ENCODE measurements at places on chromosomes 12 and 14.

DNA sequence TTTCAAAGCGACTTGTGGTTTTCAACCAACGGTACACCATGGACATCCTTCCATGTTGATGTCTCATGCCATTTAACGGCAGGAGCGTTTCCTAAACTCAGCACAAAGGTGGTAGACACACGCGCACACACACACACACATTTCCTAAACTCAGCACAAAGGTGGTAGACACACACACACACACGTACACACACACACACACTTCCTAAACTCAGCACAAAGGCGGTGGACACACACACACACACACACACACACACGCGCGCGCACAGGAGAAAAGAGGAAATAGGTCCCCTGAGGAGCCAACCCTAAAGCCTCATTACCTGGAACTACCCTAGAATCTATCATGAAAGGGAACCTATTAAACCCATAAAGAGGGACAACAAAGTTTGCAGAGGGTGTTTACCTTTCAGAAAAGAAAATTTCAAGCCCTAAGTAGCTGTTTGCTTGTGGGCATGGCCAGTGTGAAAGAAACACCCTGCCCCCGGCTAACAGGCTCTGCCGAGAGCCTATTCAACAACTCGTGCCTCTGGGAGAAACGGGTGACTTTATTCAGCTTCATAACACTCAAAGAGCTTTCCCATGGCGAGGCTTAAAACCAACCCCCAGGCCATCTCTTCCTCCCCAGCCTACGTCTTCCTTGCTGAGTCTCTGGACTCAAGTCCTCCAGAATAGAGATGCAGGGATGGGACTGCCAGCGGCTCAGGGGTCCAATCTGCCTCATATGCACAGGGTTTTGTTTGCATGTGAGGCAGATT lies 31.8 kb downstream of the SLC8B1 start:
- DNase-seq = no peak

DNA sequence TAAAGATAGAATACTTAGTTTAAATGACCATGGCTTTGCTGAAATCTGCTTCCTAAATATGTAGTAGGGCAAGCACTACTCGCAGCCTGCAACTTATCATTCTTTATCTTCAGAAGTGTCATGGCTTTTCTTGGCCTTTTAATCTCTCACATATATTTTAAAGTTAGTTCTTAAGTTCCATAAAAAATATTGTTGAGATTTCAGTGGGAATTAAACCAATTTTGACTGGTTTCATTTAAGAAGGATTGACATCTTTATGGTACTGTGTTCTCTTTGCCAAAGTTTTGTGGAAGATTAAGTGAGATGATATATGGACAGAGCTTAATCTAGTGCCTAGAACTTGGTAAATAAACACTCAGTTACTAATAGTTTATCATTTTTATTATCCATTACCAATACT lies 56.7 kb downstream of the KIAA0586 start:
- no peak for DNase-seq

DNA sequence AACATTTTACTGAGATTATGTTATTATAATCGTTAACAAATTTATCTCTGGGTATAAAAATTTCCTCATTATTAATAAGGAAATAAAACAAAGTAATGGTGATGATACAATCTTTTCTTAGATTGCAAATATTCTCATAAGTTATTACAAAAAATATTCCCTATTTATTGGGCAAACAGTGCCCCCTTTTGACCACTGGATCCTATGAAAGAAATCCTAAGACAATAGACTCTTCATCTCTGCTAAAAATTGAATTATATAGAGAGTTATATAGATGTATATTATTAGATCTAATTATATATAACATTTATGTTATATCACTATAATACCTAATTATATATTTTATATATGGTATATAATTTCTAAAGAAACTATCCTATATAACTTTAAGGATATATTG lies 94.2 kb upstream of the FGD4 start:
- peak; percentile 22 for DNase-seq

- DNase-seq = no peak
These were observed 26.7 kb downstream of the DCP1B start for GRCh38 chr12:1977588-1977987.

GRCh38 chr14:31405599-31406232 lies 14.6 kb downstream of the HEATR5A start:
- no peak for DNase-seq

- no peak for DNase-seq
These were observed 45.7 kb upstream of the FBRSL1 start for GRCh38 chr12:132444283-132444682.

DNA sequence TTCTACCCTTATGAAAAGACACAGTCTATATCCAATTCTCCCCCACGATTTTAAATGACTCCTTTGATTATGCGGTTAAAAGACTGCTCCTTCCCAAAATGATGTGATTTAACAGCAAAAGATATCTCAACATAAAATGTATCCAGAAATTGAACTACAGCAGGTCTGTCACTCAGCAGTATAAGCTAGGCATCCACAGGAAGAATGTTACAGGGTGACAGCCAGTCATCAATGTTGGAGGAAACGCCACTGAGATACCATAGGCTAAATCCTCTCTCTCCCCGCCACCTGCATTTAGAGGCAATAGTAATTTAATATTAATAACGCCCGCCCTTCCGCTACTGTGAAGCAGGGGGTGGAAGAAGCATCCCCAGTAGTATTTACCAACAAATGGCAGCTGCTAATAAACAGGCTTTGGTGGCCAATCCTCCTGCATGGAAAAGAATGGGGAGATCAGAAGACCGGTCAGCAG lies 613 bp downstream of the RECQL start:
- DNase-seq = no peak

DNA sequence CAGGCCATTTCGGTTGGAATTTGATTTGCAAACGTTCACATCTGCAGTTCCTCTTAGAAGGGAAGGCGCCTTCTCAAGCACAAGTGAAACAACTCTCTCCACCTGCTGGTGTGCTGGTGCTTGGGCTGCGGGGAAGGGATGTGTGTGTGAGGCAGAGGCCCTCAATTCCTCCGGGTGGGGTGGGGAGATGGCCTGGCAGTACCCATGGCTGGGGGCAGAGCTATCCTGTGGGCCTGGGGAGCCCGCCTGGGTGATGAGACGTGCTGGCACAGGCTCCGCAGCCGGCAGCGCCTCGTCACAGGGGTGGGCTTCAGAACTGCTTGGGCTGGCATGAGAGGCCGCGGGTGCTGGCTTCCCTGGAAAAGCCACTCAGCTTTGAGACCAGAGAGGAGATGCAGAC lies 28.9 kb upstream of the TDRD9 start:
- DNase-seq = no peak

GRCh38 chr14:81427348-81428058 lies 27.4 kb upstream of the STON2 start:
- no peak for DNase-seq

DNA sequence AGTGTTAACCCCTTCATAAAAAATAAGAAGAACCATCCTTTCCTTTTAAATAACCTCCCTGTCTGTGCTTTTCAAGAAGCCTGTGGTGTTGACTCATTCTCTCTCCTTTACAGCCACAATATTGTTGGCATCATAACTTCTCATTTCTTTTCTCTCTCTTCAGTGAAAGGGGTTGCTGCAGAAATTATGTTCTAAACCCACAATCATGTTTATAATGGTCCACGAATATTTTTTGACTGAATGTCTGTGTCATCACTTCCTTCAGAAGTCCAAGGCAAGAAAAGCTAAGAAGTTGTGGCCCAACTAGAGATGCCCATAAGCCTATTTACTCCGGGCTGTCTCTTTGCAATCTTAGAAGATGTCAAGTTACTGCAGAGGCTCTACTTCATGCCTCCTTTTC lies 488.3 kb downstream of the APAF1 start:
- peak; percentile 6 for DNase-seq

DNA sequence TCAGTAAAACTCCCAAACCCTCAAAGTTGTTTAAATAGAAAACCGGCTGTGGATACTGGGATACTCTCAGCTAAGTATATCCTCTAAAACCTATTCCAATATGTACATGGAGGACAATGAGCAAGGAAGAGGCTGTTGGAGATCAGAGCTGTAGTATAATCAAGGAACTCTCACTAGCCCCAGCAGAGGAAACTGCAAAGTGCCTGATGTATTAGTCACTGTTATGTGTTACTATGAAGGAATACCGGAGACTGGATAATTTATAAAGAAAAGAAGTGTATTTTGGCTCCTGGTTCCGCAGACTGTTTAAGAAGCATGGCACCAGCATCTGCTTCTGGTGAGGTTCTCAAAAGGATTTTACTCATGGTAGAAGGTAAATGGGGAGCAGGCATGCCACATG lies 65.6 kb upstream of the RPL10L start:
- no peak for DNase-seq

DNA sequence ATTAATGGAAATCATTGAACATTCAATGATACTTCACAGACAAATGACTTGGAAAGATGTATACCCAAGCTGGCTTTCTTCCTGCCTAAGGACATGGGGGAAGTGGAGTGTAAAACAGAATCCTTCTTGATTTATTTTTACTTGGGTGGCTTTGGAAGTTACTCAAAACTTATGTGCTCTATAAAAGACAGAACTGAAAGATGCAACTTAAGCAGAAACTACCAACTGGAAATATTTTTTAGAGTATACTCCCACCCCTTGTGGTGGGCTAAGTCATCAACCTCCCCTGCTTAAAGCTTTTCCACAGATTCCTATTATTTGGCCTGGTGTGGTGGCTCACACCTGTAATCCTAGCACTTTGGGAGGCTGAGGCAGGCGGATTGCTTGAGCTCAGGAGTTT lies 126.0 kb upstream of the ATP2B1 start:
- no peak for DNase-seq

DNA sequence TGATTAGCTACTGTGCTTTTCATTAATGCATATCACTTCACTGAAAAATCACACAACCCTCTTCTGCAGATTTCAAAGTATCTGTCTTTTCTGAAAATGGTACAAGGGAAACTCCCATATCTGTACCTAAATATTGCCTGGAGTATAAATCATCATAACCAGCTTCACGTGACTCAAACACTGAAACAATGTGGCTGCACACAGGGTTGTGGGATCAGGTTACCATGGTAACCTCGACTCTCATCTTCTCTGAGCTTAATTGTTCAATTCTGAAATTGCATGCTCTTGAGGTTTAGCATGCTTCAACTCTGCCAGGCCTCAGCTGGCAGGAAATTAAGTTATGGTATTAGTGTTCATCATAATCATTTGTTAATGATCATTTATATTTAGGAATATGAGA lies 77.5 kb upstream of the CPSF6 start:
- no peak for DNase-seq

- DNase-seq = no peak
These were observed 466.2 kb upstream of the FOXG1 start for GRCh38 chr14:28300356-28300755.

DNA sequence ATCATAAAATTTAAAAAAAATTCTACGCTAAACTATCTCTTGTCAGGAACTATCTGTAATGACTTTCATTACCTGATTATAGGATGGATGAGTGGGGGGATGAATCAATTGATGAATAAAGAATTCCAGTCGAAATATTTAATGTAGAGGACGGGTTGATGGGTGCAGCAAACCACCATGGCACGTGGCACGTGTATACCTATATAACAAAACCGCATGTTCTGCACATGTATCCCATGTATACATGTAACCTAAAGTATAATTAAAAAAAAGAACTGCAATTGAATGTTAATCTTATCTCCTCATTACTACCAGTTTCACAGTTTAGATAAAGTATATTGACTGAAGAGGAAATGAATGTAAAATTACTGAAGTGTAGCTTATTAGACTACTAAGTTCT lies 23.4 kb downstream of the LRRIQ1 start:
- no peak for DNase-seq

GRCh38 chr12:116990971-116991966 lies 80.5 kb downstream of the FBXW8 start:
- peak; percentile 39 for DNase-seq

DNA sequence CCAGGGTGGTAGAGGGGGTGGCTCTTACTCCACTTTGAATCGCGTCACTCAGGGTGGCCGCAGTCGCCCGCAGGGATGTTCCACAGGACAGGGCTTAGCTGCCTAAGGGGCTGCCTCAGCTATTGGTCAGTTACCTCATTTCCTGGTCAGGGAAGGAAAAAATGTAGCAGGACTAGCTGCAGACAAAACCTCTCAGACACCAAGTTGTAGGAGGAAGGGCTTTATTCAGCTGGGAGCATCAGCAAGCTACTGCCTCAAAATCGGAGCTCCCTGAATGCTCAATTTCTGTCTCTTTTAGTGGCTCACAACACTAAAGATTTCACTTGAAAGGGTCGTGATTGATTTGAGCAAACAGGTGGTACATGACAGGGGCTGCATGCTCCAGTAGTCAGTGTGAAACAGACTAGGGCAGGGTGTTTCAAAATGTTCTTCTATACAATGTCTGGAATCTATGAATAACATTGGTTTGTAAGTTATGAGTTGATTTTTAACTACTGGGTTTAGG lies 6.4 kb upstream of the CLEC6A start:
- DNase-seq = no peak

DNA sequence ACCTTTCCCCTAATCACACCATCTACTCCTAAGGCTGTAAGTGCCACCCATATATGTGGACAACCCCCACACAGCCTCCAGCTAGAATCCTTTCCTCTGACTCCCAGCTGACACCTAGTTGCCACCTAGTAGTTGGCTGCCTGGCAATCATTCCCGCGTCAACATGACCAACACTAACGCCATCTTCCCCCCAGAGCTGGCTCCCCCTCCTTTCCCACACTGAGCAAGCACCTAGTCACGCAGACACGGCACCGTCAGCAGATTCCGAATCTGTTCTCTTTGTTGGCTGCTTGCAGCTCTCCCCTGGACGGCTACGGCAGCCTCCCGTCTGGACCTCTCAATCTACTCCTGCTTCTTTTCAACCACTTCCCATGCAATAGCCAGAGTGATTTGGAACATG lies 27.7 kb downstream of the UBR7 start:
- peak; percentile 70 for DNase-seq

DNA sequence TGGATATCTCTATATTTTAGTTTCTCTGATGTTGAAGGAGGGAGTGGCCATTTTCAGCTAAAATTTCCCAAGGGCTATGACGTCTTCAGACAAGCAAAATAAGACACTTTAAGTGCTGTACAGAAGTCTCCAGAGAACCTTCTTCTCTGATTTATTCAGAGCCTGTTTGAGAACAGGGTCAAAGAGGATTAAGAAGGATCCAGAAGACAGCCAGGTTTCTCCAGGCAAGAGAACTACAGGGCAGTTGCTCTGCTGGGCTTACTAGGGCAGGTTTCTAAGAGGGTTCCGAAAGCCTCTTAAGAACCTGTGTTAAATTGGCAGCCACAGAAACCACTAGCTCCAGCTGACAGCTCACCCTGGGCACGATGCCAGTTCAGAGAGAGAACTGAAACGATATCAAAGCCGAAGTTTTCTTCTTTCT lies 1.2 kb downstream of the MGP start:
- DNase-seq = peak; percentile 79

DNA sequence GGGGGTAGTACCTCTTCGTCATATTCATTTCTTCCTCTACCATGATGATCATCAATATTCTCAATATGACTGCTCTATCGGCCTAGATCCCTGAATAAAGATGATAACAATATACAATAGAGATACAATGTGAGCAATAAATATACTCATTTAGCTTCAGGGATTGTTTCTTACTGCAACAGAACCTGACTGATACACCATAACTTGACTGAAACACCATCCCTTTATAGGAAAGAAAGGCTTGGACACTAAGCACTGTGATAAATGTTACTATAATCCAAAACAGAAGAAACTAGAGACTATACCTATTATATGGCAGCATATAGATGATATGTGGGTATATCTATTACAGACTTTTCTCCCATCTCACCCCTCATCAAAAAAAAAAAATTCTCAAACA lies 1.2 kb upstream of the RHOJ start:
- no peak for DNase-seq

- DNase-seq = no peak
These were observed 65.6 kb upstream of the YARS2 start for GRCh38 chr12:32821293-32821692.

All from fibroblast of skin of abdomen (primary cell).